ENCODE measurements at places on chromosomes 16 and 17. TPM values are rescaled to one million over a fixed set of nuclear protein-coding genes. Genes with fewer than 3 reads are reported as not detected.

MT1A gene
- 10.1 TPM for total RNA-seq

WNK4 gene
- total RNA-seq = 7.5 TPM

DNA sequence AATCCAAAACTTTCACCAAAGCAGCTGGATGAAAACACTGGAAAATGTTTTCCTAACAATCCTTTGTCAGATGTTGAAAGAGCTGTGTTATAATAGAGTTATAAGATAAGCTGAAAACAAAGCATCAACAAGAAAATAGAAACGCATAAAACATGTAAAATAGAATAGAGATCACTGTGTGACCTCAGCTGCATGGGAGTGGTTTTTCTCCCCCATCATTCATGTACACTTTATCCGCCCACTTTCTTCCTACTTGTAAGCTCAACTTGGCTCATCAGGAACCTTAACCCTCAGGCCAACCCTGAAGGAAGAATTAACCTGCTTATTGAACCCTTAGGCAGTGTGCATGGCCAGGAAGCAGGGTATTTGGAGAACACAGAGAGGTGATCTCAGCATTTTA, 238.5 kb upstream of the PMFBP1 start:
- H3K27ac ChIP-seq = no peak overlapping the region
- H3K27me3 ChIP-seq = no peaks in the 10 kb centered on the region
- H3K4me3 ChIP-seq = no peak overlapping the region
- DNase-seq = no peak
- H3K4me1 ChIP-seq = no peaks in the 10 kb centered on the region

SOX15 gene
- total RNA-seq = 0.17 TPM

- no peak overlapping the region for H3K4me3 ChIP-seq
- H3K36me3 ChIP-seq = no peaks in the 10 kb centered on the region
- H3K27ac ChIP-seq = no peak overlapping the region
- H3K4me1 ChIP-seq = peaks cover 10% of the 10 kb centered on the region
- no peak for DNase-seq
Observed at GRCh38 chr17:61447358-61447757, 4.9 kb upstream of the TBX4 start.

- no peak for DNase-seq
- no peak overlapping the region for H3K4me3 ChIP-seq
- H3K27ac ChIP-seq = no peak overlapping the region
- no peaks in the 10 kb centered on the region for H3K4me1 ChIP-seq
Observed at GRCh38 chr16:23303685-23304084, 1.6 kb downstream of the SCNN1B start.

- H3K4me3 ChIP-seq = no peak overlapping the region
- no peaks in the 10 kb centered on the region for H3K4me1 ChIP-seq
- no peaks in the 10 kb centered on the region for H3K36me3 ChIP-seq
- no peaks in the 10 kb centered on the region for H3K27me3 ChIP-seq
- DNase-seq = no peak
- H3K27ac ChIP-seq = no peak overlapping the region
Observed at GRCh38 chr17:1915889-1916288, 86.1 kb downstream of the RPA1 start.

TMEM98 gene
- 17.5 TPM for total RNA-seq

MYH1 gene
- not detected for total RNA-seq

DNA sequence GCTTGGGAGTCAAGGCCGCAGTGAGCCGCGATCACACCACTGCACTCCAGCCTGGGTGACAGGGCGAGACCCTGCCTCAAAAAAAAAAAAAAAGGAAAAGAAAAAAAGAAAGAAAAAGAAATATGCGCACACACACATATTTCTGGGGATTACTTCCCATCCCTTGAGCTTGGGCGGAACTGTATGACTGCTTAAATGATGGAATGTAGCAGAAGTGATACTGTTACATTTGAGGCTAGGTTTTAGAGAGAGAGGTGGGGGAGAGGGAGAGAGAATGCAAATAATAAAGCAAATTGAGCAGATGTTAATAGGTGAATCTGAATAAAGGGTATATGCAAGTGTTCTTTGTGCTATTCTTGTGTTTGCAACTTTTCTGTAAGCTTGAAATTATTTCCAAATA, 12.0 kb upstream of the USP32 start:
- no peak overlapping the region for H3K27ac ChIP-seq
- H3K36me3 ChIP-seq = no peaks in the 10 kb centered on the region
- DNase-seq = no peak
- no peak overlapping the region for H3K4me3 ChIP-seq
- no peaks in the 10 kb centered on the region for H3K27me3 ChIP-seq
- H3K4me1 ChIP-seq = no peaks in the 10 kb centered on the region

DNA sequence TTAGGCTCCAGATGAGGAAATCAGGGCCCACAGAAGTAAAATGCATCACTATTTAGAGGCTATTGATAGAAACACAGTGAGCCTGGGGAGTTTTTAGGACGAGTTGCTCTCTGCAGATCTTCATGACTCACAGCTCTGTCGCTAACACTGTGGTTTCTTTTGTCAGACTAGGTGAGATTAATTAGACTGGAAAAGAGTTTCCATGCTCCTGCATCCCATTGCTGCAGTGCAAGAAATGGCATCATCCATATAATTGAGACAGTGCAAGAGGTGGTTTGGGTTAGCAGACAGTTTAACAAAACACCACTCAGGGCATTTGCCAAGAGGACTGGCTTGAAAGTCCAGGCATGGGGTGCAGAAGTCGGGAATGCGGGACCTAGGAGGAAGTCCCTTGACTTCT, 198.8 kb upstream of the CACNG5 start:
- DNase-seq = no peak
- H3K27me3 ChIP-seq = no peaks in the 10 kb centered on the region
- no peak overlapping the region for H3K4me3 ChIP-seq
- no peaks in the 10 kb centered on the region for H3K36me3 ChIP-seq
- no peaks in the 10 kb centered on the region for H3K4me1 ChIP-seq
- H3K27ac ChIP-seq = no peak overlapping the region

DNA sequence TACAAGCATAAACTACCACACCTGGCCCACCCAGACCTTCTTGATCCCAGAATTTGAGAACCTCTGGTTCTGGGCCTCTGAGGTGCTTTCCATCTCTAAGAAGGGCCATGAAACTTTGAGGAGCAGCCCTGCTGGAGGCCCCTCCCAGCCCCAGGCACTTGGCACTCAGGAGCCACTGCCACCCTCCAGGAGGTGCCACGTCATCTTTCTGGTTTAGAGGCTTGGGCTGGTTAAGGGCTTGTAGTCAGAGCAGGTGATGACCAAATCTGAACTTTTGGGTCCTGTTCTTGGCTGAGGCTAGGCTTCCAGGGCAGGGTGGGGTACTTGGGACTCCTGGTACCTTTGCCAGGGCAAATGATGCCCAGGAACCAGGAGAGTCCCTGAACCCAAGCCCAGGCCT, 13.8 kb upstream of the DLX4 start:
- H3K4me3 ChIP-seq = no peak overlapping the region
- H3K4me1 ChIP-seq = no peaks in the 10 kb centered on the region
- no peak for DNase-seq
- no peaks in the 10 kb centered on the region for H3K36me3 ChIP-seq
- peaks cover 6% of the 10 kb centered on the region for H3K27me3 ChIP-seq

- no peaks in the 10 kb centered on the region for H3K4me1 ChIP-seq
- no peaks in the 10 kb centered on the region for H3K27me3 ChIP-seq
- no peak overlapping the region for H3K4me3 ChIP-seq
- H3K36me3 ChIP-seq = peaks cover 3% of the 10 kb centered on the region
- no peak for DNase-seq
Observed at GRCh38 chr16:57000271-57001025, 11.1 kb downstream of the NLRC5 start.

GRCh38 chr17:75559958-75560533, 27.6 kb upstream of the MYO15B start:
- H3K4me3 ChIP-seq = no peak overlapping the region
- H3K4me1 ChIP-seq = peaks cover 55% of the 10 kb centered on the region
- peak; percentile 32 for DNase-seq
- no peaks in the 10 kb centered on the region for H3K27me3 ChIP-seq

GRCh38 chr16:85296859-85297660, 184.8 kb upstream of the CIBAR2 start:
- no peak overlapping the region for H3K27ac ChIP-seq
- peaks cover 18% of the 10 kb centered on the region for H3K4me1 ChIP-seq
- H3K36me3 ChIP-seq = no peaks in the 10 kb centered on the region
- no peak overlapping the region for H3K4me3 ChIP-seq

ACBD4 gene
- total RNA-seq = 4.4 TPM

CACNB1 gene
- 1.3 TPM for total RNA-seq

DNA sequence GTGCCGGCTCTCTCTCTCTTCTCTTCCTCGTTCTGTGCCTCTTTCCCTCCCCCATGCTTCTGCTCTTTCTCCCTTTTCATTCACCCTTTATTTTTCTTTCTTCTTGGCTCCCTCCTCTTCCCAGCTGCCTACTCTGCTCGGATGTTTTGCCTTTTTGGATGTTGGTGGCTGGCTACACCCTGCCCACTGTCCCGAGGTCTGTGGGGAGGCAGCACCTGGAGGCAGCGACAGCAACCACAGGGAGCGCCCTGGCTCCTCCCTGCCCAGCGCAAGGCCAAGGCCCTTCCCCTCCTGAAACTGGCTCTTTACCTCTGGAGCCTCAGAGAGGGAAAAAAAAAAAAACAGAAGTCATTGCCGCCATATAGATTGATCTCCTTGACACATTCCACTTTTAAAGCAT, 20.0 kb downstream of the CLUAP1 start:
- H3K27ac ChIP-seq = no peak overlapping the region
- DNase-seq = no peak
- H3K4me3 ChIP-seq = no peak overlapping the region
- peaks cover 4% of the 10 kb centered on the region for H3K36me3 ChIP-seq
- H3K4me1 ChIP-seq = no peaks in the 10 kb centered on the region

DNA sequence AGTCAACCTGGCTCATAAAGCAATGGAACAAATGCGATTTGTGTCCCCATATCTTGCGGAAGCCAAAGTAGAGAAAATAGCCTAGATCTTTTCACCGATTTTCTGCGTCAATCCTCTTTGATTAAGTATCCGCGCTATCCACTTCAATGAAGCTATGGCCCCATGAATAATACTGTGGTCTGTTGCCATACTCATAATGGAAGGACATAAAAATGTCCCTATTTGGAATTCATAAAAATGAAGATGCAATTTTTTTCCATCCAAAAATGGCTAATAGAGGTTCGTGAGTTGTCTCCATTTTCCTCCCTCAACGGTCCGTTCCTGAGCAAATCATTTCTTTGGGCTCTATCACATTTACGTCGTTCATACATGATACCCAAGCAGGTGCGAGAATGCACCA, 25.4 kb upstream of the ADCY9 start:
- no peak overlapping the region for H3K4me3 ChIP-seq
- H3K36me3 ChIP-seq = no peaks in the 10 kb centered on the region
- DNase-seq = no peak
- no peak overlapping the region for H3K27ac ChIP-seq
- H3K27me3 ChIP-seq = no peaks in the 10 kb centered on the region

MPP2 gene
- total RNA-seq = 0.05 TPM

- peaks cover 18% of the 10 kb centered on the region for H3K4me1 ChIP-seq
- DNase-seq = no peak
- H3K36me3 ChIP-seq = peaks cover 3% of the 10 kb centered on the region
- H3K27ac ChIP-seq = no peak overlapping the region
Observed at GRCh38 chr17:77417575-77417974, 276.8 kb downstream of the SEC14L1 start.

DNA sequence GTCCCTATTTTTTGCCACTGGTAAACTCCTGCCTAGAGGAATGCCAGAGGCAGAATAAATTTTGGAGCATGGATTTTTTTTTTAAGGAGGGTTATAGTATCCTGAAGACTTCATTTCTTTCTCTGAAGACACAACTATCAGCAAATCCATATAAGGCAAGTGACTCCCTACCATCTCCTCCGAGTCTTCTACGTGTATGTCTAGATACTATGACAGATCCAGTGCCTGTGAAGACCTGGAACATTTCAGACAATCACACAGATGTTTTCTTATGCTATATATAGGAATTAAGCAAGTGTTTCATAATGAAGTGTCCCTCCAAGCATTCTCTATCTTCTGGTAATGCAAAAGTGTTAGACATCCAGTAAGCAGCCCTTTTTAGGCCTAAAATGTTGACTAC, 255.5 kb upstream of the TBX2 start:
- H3K27ac ChIP-seq = no peak overlapping the region
- no peak overlapping the region for H3K4me3 ChIP-seq
- DNase-seq = no peak
- H3K36me3 ChIP-seq = no peaks in the 10 kb centered on the region
- no peaks in the 10 kb centered on the region for H3K27me3 ChIP-seq

DNA sequence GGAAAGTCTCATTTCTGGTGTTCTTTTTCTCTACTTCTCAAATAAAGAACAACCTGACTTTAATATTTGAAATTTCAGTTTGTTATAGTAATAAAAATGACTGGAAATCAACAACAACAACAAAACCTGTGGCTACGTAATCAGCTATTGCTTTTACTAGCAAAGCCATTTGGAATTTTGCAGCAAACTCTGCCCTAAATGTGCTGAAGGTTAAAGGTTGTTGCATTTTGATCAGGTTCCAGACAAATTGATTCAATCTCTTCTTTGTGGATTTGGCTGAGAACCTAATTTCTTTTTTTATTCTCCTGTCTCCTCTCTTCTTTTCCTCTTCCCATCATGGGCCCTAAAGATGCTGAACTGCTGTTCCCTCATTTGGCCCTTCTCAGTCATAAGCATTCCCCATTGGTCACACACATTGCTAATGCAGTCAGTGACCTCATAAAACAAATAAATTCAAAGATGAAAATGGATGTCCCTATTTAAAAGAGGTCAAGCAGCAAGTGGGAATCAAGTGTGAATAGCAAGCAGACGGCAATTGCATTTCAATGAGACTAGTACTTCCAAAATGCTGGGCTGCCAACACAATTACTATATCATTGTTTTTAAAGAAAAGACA, 795.1 kb upstream of the CDH8 start:
- H3K4me1 ChIP-seq = no peaks in the 10 kb centered on the region
- no peak overlapping the region for H3K27ac ChIP-seq
- no peaks in the 10 kb centered on the region for H3K27me3 ChIP-seq
- H3K36me3 ChIP-seq = no peaks in the 10 kb centered on the region

GRCh38 chr17:16439303-16439791, 24.0 kb downstream of the TRPV2 start:
- H3K4me1 ChIP-seq = peaks cover 38% of the 10 kb centered on the region
- H3K36me3 ChIP-seq = peaks cover 11% of the 10 kb centered on the region
- peak overlapping the region; percentile 79 for H3K4me3 ChIP-seq
- no peaks in the 10 kb centered on the region for H3K27me3 ChIP-seq
- DNase-seq = no peak

GRCh38 chr16:81277541-81278080, 37.2 kb upstream of the GAN start:
- no peaks in the 10 kb centered on the region for H3K4me1 ChIP-seq
- H3K36me3 ChIP-seq = no peaks in the 10 kb centered on the region
- no peaks in the 10 kb centered on the region for H3K27me3 ChIP-seq
- no peak overlapping the region for H3K27ac ChIP-seq

DNA sequence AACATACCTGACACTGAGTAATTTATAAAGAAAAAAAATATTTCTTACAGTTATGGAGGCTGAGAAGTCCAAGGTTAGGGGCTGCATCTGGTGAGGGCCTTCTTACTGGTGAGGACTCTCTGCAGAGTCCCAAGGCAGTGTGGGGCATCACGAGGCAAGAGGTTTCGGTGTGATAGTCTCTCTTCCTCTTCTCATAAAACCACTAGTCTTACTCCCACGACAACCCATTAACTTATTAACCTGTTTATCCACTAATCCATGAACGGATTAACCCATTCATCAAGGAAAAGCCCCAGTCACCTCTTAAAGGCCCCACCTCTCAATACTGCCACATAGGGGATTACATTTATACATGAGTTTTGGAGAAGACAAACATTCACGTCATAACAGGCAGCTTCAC, 20.1 kb downstream of the CIITA start:
- H3K36me3 ChIP-seq = no peaks in the 10 kb centered on the region
- H3K27me3 ChIP-seq = no peaks in the 10 kb centered on the region
- H3K27ac ChIP-seq = no peak overlapping the region
- H3K4me3 ChIP-seq = no peak overlapping the region

All from liver (tissue), 10 donors.